AG08396 (cell line): ENCODE measurements at places on chromosomes 7 and 10.

DNA sequence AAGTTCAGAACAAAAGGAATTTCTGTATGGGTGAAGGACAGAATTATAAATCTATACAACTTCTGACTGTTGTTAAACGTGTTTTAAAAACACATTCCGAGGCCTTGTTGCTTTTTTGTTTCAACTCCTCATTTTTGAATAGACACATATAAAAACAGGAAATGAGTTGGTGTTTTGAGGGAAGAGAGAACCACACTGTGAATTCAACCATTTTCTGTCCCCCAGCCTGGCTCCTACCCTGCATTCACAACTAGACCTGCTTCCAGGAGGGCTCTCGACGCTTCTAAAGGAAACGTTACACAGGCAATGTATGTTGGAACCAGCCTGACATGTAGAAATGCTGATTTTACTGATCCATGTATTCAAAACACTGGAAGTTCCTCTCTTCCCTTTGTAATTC lies 76.5 kb downstream of the OR13A1 start:
- DNase-seq: no peak

- no peak for DNase-seq
Observed at GRCh38 chr7:4873071-4873944, 10.2 kb downstream of the RADIL start.

DNA sequence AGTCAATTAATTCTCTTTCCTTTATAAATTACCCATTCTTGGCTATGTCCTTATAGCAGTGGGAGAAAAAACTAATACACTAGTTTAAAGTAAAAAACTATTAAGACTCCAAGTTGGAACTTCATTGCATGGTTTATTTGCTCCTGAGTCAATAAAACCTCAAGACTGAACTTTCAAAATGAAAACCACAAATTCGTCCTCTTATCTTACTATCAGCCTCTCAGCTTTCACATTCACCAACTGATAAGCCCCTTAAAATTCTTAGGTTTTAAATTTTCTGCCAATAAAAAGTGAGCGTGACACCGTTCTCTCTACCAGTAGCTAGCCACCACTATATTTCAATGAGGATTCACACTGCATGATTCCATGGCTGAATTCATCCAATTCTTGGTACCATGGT lies 346.4 kb upstream of the NPSR1 start:
- no peak for DNase-seq

DNA sequence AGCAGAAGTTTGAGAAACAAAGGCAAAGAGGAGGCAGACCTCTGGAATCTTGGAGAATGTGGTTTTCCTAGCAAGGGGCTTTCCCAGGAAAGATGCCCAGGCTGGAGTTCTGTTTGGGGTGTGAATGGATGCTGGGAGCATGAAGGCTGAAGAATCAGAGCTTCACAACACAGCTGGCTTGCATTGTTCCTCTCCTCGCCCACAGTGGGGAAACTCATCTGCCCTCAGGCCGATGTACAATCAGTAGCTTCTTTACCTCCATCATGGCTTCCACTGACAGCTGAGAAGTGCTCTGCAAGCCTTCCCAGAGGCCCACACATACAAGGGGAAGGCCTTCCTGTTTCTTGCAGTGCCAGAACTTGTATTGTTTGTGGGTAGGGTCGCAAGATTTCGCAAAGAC lies 90.8 kb upstream of the HECTD2 start:
- no peak for DNase-seq

GRCh38 chr7:55571511-55572377 lies 558 bp downstream of the VOPP1 start:
- DNase-seq: peak; percentile 68

- no peak for DNase-seq
Observed at GRCh38 chr10:70563230-70563629, 39.3 kb downstream of the PRF1 start.

- no peak for DNase-seq
Observed at GRCh38 chr7:92279396-92280031, 33.7 kb downstream of the ANKIB1 start.

- peak; percentile 68 for DNase-seq
Observed at GRCh38 chr7:44769776-44770294, 21.2 kb downstream of the ZMIZ2 start.

DNA sequence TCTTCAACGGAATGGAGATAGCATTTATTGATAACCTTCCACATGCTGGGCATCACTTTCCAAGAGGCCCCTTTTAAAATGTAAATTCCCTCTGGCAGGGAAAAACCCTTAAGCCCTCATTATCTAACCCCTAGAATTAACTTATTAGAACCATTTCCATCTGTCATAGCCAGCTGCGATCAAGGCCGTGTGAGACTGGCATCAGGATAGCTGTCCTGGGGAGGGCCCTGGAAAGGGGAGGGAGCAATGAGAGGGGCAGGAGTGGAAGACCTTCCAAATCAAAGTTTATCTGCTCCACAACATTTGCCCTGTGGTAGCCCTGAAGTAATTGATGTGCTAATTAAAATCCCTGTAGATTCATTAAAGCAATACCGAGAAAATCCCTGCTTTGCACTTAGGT lies 45.0 kb upstream of the JAZF1 start:
- DNase-seq: no peak

DNA sequence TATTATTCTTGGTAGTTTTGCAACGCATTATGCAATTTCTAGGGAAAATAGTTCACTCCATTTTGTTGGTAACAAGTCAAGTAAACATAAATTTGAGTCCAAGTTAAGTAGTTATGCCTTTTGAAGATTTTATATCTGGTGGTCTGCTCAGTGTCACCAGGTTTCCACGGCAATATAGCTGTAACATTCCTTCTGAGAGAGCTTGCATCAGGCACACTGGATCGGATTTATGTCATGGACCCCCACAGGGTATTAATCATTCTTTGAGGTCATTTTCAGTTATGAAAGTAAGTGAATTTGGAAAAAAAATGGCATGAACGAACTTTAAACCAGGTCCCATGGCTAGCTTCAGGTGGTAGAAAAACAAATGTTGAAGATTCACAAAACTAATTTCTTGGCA lies 136.3 kb downstream of the POLR1F start:
- DNase-seq: no peak
